Nephron progenitor cell (in vitro differentiated cells): ENCODE measurements at places on chromosomes 12 and 14.

DNA sequence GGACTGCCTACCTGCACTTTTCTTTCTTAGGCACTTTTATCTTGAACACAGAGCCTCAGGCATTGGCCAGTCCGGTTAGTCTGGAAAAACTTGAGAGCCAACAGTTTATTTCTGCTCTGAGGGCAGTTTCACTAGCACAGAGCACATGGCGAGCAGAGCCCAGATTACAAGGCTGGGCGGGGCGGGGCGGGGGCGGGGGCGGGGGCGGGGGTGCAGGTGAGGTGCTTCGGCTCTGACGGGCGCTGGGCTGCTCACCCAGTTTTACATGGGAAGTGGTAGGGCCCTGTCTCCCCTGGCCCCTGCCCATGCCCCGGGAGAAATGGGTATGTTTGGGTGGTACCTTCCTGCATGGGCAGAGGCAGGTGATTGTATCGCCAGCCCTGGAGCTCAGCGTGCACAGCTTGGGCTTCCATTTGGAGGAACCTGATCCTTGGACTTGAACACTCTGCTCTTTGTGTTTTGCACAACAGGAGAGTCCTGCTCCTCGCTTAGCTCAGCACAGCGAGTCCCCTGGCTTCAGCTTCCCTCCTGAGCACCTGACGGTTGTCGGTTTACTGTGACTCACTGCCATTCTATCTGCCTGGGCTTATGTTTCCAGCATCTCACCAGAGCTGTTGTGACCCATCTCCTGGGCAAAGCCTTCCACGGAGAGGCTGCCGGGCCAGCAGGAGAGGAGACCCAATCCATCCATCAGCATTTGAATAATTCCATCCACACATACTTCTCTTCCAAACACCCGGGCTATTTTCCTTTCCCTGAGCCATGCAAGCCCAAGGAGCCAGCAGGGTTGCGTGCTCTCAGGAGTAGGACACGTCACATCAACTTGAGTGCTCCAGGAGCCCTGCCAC lies 108.5 kb downstream of the ARF6 start:
- DNase-seq = no peak

DNA sequence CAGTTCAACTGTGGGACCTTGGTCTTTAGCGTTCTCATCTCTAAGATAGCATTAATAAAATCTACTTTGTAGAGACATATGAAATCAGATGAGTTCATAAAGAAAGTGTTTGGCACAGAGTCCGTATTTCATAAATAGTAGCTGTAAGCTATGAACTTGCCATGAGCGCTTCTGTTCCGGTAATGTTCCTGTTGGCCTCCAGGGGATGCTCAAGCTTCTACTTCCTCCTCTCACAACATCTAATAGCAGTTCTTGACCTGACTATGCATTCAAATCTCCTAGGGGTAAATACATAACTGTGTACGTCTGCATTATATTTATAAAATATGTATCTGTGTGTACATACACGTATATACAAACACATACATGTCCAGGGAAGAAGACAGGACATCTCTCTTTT lies 288.2 kb upstream of the TMPO start:
- DNase-seq = no peak

- no peak for DNase-seq
Measured at GRCh38 chr12:69030321-69030720, 97.3 kb upstream of the CPM start.

DNA sequence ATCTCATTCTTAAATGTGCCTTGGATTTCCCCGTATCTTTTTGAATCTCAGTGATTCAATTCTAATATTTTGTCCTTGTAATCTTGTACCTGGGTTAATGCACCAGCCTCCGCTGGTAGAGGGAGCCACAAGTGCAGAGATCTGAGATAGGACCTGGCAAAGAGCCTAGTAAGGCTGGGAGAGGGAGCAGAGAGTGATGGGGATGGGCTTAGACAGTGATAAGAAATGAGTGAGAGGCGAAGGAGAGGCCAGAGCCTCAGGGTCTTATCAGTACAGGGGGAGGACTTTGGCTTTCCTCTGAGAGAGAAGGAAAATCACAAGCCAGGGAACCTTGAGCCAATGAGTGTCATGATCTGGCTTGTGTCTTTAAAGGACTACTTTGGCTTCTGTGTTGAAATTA lies 30.5 kb upstream of the LMNTD1 start:
- no peak for DNase-seq

DNA sequence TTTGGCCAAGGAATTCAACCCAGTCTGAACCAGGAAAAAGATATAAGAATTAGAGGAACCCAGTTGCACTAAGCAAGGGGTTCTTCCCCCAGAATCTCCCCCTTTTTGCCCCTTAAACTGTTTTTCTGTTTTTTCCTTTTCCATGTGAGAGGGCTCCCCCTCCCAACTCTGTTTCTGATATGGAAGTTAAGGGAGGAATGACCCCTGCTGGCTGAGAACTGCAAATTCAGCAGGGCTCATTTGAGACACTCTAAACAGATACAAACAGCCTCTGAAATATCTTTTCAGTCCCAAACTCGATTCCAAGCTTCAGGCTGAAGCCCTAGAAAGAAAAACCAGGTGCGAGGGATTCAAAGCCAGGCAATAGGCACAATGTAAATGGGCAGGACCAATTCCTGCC lies 132.7 kb downstream of the SLC41A2 start:
- no peak for DNase-seq

DNA sequence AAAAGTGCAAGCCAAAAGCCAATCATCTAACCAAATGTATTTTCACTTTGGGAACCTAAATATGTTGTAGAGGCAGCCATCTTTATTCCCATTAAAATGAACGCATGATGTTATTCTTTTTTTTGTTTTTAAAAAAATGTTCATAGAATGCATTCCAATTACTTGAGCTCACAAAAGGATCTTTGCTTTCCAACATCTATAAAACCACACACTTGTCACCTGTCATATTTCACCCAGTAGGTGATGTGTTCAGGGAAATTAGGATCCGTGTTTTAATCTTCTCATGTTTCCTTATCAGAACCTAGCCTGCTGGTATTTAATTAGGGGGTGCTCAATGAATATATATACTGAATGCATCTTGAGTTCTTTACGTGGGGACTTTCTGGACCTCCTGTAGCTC lies 13.6 kb downstream of the TTC8 start:
- DNase-seq = no peak

DNA sequence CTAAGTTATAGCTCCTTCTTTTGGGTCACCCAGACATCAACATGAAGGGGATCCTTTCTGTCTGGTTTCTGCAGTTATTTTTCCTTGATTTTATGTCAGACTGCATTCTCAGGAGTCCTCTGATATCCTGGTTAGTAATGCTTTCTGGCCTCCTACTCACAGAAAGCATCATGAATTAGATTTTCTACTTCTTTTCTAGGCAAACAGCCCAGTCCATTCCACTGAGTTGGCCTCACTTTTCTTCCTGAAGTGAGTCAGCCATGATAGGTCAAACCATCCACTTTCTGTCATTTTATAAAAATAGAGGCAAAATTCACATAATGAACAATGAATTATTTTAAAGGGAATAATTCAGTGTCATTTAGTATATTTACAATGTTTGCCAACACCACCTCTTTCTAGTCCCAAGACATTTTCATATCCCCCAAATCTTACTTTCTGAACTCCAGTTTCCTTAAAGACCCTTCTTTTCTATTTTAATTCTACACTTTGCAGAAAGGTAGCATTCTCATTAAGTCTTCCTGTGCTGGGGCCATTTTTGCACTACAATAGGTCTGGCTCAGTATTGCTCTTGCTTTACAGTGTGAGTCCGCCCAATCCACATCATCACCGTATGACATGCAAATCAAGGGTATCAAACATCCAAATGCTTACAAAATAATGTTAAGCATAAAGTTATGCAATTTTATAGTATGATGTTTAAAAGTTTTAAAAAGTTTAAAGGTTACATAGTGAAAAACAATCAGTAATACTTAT lies 95.1 kb downstream of the UNC79 start:
- DNase-seq = no peak

DNA sequence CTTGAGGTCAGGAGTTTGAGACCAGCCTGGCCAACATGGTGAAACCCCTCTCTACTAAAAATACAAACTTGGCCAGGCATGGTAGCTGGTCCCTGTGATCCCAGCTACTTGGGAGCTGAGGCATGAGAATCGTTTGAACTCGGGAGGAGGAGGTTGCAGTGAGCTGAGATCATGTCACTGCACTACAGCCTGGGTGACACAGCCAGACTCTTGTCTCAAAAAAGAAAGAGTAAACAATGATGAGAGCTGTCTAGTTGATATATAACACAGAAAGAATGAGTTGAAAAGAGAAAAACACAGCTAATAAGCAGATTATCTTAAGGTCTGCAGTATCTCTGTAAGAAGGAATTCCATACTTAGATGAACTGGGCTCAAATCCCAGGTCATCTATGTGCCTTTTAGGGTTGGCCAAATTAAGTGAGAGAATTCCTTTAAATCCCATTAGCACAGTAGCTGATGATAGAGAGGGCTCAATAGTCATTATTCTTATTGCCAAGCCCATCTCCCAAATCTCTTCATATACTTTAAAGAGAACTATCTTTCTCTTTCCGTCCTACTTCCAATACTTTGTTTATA lies 31.1 kb upstream of the STRAP start:
- no peak for DNase-seq
